ENCODE measurements at places on chromosomes 1 and 21.

GRCh38 chr1:202994756-202995155 lies 12.4 kb upstream of the TMEM183A start:
- DNase-seq: no peak

- no peak for DNase-seq
These were observed 20.6 kb downstream of the ABCD3 start for GRCh38 chr1:94438692-94439276.

GRCh38 chr21:21182401-21183010 lies 184.3 kb downstream of the NCAM2 start:
- no peak for DNase-seq

DNA sequence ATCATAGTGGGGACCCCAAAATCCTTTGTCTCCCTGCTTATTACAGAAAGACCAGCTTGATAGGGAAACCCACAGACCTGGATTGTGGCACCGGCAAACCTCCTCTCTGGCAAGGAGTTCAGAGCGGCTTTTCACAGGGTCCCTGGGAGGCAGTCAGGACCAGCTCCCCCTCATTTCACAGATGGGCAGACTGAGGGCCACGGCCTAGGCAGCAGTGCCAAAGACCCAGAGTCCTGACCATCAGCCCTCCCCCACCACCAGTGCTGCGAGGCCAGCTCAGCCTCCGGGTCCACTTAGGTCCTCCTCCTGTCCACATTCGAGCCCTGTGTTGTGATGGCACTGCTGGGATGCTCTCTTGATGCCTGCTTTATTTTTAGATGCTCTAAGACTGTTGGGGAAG lies 57.2 kb downstream of the CAMK2N1 start:
- no peak for DNase-seq
